Breast epithelium (tissue), 4 donors: ENCODE measurements at places on chromosomes 4 and X.
A peak's percentile ranks its signal among the peaks of the same experiment; 100 is the strongest.

DNA sequence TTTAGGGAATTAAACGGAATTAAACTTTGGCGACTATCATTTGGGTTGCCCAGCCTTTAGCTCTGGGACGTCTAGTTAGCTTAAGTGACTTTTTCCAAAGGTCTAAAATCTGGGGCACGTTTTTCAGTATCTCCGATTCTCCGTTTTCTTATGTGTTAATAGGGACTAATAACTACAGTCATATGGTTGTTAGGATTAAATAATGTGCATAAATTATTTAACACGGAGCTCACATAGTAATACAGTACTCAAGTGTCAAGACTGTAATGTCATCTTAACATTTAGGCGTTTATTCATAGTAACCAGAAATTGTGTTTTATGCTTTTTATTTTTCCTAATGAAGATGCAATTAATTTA, 466 bp upstream of the CCNA2 start:
- H3K36me3 ChIP-seq = no peaks in the 10 kb centered on the region
- DNase-seq = no peak
- H3K4me3 ChIP-seq = peak overlapping the region; percentile 77
- no peaks in the 10 kb centered on the region for H3K4me1 ChIP-seq
- H3K27me3 ChIP-seq = no peaks in the 10 kb centered on the region

GRCh38 chr4:40909363-40909876, 159.7 kb downstream of the NSUN7 start:
- no peak for DNase-seq
- peak overlapping the region; percentile 60 for H3K27ac ChIP-seq
- no peaks in the 10 kb centered on the region for H3K27me3 ChIP-seq
- H3K4me1 ChIP-seq = no peaks in the 10 kb centered on the region

- H3K27me3 ChIP-seq = no peaks in the 10 kb centered on the region
- no peaks in the 10 kb centered on the region for H3K36me3 ChIP-seq
- no peak for DNase-seq
- H3K4me1 ChIP-seq = no peaks in the 10 kb centered on the region
These were observed 66.2 kb downstream of the IRF2 start for GRCh38 chr4:184408021-184408683.

DNA sequence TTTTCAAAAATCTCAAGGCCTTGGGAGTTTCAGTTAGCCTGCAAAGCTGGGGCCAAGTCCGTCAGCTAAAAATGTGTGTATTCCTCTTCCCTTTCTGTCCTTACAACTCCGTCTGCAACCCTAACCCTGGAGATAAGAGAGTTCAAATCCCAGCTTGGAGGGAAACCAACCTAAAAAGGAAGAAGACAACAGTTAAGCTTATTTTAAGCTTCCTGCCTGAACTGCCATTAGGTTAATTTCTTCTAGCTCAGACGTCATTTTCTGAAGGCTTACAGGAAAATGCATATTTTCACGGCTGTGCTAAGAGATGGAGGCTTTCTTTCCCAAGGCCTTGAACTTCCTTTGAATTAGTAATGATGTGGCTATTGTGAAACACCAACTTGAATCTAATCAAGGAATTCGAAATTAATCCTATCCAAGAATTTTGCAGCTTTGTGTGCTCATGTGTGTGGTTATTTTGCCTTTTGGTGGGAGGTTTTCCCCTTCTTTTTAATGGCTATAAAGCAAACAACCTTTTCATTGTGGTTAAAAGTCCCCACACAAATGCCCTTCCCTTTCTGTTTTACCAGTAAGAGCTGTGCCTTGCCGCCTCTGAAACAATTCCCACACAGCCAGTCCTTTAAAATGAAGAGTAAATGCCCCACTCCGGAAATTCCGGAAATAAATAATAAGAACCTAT, 103.5 kb downstream of the IRF2 start:
- no peak overlapping the region for H3K27ac ChIP-seq
- no peaks in the 10 kb centered on the region for H3K27me3 ChIP-seq
- no peaks in the 10 kb centered on the region for H3K4me1 ChIP-seq
- H3K4me3 ChIP-seq = no peak overlapping the region

DNA sequence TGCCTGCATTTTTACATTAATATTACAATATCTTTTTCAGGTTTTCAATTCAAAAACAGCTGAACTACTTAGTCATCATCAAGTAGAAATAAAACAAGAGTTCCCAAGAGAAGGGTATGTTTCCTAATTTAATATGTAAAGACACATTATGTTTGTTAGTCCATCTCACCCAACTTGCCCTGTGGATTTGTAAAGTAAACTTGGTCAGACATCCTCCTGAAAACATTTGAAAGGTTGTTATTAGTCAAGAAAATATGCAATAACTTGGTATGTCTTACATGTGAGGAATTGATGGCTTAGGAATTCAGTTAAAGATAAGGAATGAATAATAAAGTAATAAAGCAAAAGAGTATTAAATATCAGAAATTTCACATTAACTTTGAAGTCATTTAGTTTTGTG, 12.2 kb downstream of the GK start:
- H3K27ac ChIP-seq = no peak overlapping the region
- H3K36me3 ChIP-seq = no peaks in the 10 kb centered on the region
- H3K4me3 ChIP-seq = no peak overlapping the region
- H3K4me1 ChIP-seq = no peaks in the 10 kb centered on the region
- H3K27me3 ChIP-seq = no peaks in the 10 kb centered on the region

DNA sequence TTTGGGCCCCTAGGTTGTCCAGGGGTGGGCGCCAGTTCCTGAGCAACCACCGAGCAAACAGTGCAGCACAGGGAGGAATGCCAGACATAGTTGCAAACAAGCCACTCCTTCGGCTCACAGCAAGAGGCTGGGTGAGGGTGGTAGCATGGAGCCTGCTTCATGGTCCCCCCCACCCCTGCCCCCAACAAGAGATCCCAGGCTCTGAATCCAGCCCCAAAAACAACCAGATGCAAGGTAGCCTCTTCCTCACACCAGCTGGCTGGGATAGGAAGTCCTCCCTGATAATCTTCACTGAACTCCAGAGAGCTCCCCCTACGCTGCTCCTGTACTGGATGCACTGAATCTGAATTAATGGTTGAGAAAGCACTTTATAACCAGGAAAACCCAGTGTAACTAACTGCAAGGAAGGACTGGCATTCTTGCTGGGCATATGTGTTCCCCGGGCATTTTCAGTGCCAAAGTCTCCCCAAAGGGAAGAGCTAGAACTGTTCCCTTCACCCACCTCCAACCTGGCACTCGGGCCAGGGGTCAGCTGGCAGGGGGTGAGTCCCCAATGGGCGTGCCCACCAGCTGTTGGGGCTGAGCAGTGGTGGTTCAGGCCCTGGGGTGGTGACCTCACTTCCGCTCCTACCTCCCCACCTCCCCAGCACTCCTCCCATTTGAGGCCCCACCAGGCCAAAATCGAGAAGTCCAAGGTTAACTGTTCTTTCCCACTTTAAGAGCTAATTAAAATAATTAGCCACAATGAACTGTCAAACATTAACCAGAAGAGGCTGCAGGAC, 1.5 kb downstream of the ELF4 start:
- peaks cover 25% of the 10 kb centered on the region for H3K27me3 ChIP-seq
- H3K36me3 ChIP-seq = no peaks in the 10 kb centered on the region
- DNase-seq = no peak
- peak overlapping the region; percentile 88 for H3K27ac ChIP-seq
- peak overlapping the region; percentile 68 for H3K4me3 ChIP-seq
- H3K4me1 ChIP-seq = no peaks in the 10 kb centered on the region

DNA sequence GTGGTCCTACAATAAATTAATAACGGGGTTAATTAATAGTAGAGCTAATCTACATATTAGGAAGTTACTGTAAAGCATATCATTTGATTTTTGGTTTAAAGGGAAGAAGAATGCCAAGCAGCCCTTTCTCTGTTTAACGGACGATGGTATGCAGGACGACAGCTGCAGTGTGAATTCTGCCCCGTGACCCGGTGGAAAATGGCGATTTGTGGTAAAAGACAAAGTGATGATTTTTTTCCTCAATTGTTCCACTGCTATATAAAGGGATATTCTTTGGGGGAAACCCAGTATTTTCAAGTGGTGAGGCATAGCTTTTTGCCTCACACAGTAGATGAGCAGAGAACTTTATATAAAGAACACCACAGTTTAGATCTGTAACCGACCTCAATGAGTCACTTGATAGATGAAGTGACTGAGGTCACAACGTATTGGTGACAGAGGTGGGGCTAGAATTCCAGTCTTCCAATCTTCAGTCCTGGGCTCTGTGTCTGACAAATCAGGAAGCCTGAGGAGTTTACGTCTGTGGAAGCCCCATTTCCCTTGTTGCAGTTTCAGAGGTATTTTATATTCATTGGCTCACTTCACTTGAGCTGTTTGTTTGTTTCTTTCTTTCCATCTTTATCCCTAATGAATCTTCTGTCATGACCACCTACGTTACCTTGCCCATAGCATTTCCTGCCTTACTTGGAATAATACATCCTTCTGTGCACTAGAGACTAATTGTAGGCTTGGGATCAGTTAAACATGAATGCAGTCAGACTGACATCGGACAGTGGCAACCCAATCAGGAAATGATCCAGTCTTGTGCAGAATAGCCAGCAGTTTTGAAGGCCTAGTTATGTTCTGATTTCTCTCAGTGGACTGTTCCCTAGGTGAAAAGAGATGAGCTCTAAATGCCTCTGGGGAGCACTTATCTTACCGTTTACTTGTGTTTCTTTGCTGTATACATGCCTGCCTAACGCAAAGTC, 30.1 kb downstream of the ZRSR2 start:
- no peak overlapping the region for H3K4me3 ChIP-seq
- no peak for DNase-seq
- no peaks in the 10 kb centered on the region for H3K36me3 ChIP-seq
- H3K27me3 ChIP-seq = no peaks in the 10 kb centered on the region
- no peaks in the 10 kb centered on the region for H3K4me1 ChIP-seq
- no peak overlapping the region for H3K27ac ChIP-seq

GRCh38 chr4:167428156-167428555, 193.9 kb upstream of the SPOCK3 start:
- no peaks in the 10 kb centered on the region for H3K36me3 ChIP-seq
- H3K4me1 ChIP-seq = no peaks in the 10 kb centered on the region
- H3K27me3 ChIP-seq = no peaks in the 10 kb centered on the region
- H3K27ac ChIP-seq = no peak overlapping the region
- no peak overlapping the region for H3K4me3 ChIP-seq

GRCh38 chr4:86481440-86481839, 112.7 kb upstream of the PTPN13 start:
- no peak overlapping the region for H3K4me3 ChIP-seq
- DNase-seq = no peak

DNA sequence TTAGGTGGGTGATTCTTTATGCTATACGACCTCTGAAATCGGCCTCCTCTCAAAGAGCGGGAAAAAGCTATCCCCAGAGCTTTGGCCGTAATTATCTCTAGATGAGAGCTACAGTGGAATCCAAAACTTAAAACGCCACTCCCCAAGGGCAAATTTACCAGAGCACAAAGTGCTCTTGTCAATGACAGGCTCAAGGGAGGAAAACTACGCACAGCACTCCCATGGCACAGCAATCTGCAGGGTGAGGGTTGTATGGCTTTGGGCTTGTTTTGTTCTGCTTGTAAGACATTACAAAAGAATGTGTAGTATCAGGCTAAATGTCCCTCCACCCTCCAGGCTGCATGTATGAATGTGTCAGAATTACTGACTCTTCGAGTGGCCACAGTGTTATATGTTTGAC, 44.0 kb downstream of the ARHGEF6 start:
- H3K4me1 ChIP-seq = no peaks in the 10 kb centered on the region
- DNase-seq = no peak
- peaks cover 11% of the 10 kb centered on the region for H3K27me3 ChIP-seq
- no peak overlapping the region for H3K4me3 ChIP-seq
- no peaks in the 10 kb centered on the region for H3K36me3 ChIP-seq

DNA sequence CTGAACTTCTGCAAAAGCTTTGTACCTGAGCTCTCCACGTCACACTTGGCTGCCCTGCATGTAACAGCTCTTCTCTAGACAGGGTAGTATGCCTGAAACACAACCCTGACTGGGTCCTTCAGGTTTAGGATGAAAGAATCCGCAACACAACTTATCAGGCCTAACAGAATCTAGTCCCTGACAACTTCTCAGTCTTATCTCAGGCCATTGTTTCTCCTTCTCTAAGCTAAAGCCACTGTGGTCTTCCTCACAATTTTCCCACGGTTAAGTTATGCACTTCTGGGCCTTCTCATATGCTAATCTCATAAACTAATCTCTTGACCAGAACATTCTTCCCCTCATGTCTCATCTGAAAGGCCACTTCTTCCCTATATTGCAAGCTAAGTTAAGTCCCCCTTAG, 10.8 kb upstream of the TMPRSS11B start:
- no peaks in the 10 kb centered on the region for H3K36me3 ChIP-seq
- H3K27ac ChIP-seq = no peak overlapping the region
- DNase-seq = no peak
- H3K4me1 ChIP-seq = no peaks in the 10 kb centered on the region

DNA sequence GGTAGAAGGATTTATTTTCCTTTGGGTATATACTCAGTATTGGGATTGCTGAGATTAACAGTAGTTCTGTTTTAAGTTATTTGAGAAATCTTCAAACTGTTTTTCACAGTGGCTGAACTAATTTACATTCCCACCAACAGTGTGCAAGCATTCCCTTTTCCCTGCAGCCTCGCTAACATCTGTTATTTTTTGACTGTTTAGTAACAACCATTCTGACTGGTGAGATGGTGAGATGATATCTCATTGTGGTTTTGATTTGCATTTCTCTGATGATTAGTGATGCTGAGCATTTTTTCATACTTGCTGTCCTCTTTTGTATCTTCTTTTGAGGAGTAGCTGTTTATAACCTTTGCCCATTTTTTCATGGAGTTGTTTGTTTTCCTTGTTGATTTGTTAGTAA, 457.8 kb downstream of the TRAM1L1 start:
- DNase-seq = no peak
- no peaks in the 10 kb centered on the region for H3K4me1 ChIP-seq
- H3K27me3 ChIP-seq = no peaks in the 10 kb centered on the region
- peaks cover 5% of the 10 kb centered on the region for H3K36me3 ChIP-seq

DNA sequence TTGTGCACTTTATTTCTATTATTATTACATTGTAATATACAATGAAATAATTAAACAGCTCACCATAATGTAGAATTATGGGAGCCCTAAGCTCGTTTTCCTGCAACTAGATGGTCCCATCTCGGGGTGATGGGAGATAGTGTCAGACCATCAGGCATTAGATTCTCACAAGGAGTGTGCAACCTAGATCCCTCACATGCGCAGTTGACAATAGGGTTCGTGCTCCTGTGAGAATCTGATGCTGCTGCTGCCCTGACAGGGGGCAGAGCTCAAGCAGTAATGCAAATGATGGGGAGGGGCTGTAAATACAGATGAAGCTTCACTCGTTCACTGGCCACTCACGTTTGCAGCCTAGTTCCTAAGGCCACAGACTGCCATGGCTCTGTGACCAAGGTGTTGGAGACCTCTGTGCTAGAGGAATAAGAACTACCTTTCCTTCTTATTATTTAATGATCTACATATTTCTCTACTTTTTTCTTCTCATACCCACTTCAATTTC, 492.9 kb upstream of the INTU start:
- no peaks in the 10 kb centered on the region for H3K27me3 ChIP-seq
- no peak overlapping the region for H3K27ac ChIP-seq
- no peaks in the 10 kb centered on the region for H3K4me1 ChIP-seq
- no peak for DNase-seq

DNA sequence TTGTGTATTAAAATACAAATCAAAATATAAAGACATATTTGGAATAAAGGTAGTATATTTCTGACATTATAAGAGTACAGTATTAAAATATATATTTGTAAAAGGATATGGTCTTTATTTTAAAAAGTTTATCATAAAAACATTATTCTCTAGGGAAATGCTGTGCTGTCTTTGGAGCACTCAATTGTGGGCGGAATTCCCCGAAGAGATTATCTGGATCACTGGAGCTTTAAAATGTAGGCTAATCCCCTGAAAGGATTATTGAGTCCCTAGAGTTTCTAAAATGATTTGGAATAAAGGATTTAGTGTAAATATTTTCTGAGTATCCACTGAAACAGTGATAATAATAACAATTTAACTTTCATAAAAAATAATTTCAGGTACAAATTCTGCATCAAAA, 1239.4 kb downstream of the TECRL start:
- no peaks in the 10 kb centered on the region for H3K36me3 ChIP-seq
- no peaks in the 10 kb centered on the region for H3K27me3 ChIP-seq
- H3K4me1 ChIP-seq = no peaks in the 10 kb centered on the region
- no peak overlapping the region for H3K27ac ChIP-seq
